Glutamatergic neuron (in vitro differentiated cells): ENCODE measurements at places on chromosomes 1 and 21.
A peak's percentile ranks its signal among the peaks of the same experiment; 100 is the strongest.

GRCh38 chr1:207981976-207982375, 71.1 kb upstream of the CD34 start:
- peak; percentile 52 for DNase-seq

GRCh38 chr1:211546543-211546942, 32.4 kb downstream of the SLC30A1 start:
- no peak for DNase-seq

DNA sequence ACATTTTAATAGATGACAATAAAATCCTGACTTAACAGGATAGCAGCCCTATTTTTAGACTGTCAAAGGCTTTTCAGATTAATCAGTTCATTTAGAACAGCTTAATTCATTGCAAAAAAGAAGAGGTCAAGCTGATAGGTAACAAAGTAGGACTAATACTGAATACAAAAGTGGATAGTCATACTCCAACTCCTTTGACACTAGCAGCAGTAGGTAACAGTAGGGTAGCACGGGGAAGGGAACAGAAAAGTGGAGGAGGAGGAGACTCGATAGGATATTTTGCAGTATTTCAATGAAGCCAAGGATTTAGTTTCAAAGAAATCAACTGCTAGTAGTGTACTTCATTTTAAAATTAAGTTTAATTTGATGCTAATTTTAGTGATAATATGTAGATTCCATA, 51.1 kb downstream of the USP1 start:
- DNase-seq, result no peak

DNA sequence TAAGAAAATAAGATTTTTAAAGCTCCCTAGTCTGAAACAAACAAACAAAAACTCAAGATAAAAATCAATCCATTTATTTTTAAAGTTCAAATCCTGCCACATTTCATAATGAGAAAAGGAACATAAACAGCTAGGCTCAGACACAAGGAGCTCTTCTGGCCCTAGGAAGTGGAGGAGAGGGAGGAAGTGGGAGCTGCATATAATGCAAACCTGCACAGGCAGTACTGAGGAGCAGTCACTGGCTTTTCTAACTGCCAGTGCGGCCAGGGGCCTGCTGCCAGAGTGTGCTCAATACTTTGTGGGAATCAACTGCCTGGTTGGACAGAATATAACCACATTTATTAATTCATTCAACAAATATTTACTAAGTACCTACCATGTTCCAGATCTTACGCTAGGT, 139.8 kb upstream of the SPATA6 start:
- peak; percentile 14 for DNase-seq

- no peak for DNase-seq
Measured at GRCh38 chr1:31215065-31215570, 24.6 kb downstream of the NKAIN1 start.

DNA sequence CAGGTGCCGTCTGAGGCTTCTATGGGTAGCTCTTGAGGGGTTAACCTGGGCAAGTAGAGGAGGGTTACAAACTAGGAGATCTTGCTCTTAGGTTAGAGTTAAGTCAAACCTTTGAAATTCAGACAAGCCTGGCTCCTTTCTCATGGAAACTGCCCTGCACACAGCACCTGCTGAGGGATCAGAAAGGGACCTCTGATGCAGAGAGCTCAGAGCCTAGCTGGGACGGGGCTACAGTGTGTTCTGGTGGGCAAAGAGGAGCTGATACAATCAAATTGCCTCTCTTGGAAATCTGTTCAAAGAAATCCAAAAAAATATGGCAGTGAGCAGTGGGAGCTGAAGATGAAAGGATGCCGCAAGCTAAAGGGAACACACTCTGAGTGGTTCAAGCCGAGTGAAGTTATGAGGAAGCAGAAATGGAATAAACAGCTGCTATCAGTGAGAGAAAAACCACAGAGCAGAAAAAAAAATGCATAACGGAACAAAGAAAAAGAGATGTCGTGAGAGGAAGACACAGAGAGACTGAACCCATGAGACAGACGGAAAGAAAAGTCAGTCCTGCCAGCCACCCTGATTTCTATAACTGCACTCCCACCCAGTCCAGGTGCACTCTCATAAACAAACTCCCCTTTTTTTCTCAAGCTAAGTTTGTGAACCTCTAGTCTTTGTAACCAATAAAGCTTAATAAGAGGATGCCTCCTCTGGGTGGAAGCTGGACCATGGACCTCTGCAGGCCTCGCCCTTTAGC, 26.6 kb downstream of the PAFAH2 start:
- DNase-seq, result no peak

DNA sequence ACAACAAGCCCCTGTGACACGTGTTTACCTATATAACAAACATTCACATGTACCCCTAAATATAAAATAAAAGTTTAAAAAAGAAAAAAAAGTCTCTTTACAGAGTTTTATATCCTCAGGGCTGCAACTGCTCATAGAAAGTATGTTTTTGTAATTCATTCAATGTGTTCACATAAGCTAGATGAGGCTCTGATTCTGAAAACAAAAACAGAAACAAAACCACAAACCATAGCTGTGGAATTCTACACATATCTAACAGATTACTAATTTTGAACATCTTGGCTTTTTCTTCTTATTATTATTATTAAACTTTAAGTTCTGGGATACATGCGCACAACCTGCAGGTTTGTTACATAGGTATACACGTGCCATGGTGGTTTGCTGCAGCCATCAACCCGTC, 579.6 kb upstream of the ZRANB2 start:
- DNase-seq, result no peak

- DNase-seq, result no peak
Measured at GRCh38 chr1:162709870-162710269, 77.6 kb downstream of the DDR2 start.

DNA sequence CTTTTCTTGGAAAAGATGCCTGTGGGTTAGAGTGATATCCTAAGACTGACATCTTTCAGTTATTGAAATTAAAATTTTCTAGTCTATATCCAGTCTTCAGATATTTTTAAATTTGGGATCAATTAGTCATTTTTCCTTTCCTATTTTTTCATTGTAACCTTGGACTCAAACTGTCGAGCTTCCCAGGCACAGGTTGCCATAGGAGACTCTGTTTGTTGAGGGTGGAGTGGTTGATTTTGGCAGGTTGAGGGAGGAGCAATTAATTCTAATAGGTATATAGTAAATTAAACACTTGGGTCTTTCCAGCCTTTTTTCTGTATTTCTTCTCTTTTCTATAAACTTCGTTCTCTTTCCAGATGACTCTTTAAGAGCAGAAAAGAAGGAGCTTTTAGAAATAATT, 326.8 kb downstream of the ASTN1 start:
- no peak for DNase-seq

DNA sequence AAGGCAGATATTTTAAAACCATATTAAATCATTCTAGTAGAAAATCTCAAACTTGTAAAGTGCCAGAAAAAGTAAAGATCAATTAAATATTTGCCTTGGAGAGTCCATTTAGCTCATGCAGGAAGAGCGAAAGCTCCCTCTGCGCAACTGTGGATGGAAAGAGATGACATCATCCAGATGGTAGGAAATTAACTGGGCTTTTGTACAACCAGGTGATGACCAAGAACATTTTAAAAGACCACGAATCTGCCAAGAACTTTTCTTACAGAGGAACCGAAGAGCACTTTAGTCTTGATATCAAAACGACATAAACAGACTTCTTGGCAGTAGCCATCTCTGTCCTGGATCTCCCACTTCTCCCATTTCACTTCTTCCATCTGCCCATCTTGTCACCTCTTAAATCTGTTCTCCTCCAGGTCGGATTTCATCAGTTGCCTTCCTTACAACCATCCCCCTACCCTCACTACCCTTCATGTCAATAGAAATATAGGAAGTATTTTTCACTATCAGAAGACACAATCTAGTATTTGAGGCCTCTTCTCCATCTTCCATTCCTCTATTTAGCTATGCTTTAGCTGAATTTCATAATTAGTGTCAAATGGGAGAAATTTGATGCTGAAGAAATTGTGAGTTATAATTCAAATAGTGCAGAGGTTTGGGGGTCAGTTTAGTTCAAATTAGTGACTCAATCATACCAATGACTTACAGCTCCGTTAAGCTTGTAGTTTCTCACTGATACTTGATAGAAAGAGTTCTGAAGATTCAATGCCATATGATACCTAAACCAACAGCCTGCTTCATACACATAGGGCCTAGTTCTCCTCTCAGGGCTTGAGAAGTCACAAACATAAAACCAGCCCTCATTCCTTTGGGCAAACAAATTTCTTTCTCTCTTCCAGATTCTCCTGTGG, 22.0 kb upstream of the DNASE2B start:
- no peak for DNase-seq

DNA sequence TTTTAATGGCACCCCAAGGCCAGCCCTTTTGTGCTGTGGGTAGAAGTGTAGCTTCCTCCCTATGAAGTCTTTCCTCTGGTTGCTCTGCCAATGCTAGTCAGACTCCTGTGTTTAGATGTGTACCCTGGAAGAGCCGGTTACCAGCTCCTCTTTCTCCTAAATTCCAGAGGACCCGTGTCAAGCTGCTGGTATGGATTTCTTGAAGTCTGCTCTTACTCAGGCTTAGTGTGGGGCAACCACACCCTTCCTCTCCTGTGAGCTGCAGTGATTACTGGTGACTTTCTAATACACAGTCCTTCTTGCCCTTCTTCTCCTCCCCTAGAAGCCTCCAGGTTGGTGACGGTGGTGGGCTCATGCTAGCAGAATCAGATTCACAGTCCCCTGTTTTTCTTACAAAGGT, 74.1 kb upstream of the AKT3 start:
- no peak for DNase-seq

DNA sequence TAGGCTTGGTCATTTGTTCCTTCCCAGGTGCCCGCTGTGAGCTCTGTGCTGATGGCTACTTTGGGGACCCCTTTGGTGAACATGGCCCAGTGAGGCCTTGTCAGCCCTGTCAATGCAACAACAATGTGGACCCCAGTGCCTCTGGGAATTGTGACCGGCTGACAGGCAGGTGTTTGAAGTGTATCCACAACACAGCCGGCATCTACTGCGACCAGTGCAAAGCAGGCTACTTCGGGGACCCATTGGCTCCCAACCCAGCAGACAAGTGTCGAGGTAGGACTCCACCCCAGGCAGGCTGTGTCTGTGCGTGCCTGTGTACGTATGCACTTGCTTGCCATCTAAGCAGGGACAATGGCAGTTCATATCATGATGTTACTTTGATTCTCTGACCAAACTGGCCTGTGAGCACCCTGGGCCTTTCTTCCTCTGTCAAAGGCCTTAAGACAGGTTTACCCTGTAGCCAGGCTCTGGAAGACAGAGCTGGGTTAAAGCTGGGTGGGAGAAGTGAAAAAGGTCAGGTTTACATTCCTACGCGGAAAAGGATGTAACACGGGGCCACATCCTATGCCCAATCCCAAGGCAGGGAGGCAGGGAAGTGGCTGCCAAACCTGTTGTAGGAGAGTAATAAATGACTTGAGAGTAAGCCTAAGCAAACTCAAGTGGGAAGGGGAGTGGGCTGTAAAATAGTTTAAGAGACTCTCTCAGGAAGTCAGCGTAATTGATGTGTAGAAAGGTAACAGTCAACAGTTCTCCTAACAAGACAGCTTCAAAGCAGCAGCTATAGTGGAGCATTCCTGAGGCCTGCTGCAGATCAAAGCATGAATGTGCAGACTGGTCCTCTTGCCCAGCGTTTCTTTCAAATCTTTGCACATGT, 42.5 kb downstream of the LAMC2 start:
- DNase-seq, result no peak

DNA sequence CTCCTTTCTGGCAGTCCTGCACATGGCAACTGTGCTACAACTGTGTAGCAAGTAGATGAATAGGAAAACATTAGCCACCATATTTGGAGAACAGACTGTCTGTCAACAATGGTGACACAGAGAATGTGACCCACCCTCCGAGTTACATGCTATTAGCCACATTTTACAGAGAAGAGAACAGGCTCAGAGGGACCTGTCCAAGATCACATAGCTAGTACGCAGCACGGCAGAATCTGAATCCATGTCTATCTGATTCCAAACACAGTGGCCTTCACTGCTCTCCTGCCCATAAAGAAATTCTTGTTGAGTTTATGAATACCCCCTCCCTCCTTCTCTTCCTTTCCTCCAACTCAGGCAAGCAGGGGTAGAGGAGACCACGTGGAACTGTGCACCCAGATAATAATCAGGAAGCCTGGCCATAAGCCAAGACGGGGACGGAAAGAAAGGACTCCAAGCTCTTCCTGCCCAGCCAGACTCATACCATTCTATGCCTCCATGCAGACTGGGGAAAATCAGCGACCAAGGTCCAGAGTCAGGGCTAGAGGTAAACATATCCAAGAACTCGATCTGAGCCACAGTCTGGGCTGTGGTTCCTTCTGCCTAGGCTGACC, 78.8 kb downstream of the TRABD2B start:
- DNase-seq, result no peak

- DNase-seq, result no peak
Measured at GRCh38 chr1:211951856-211952255, 83.5 kb downstream of the INTS7 start.

DNA sequence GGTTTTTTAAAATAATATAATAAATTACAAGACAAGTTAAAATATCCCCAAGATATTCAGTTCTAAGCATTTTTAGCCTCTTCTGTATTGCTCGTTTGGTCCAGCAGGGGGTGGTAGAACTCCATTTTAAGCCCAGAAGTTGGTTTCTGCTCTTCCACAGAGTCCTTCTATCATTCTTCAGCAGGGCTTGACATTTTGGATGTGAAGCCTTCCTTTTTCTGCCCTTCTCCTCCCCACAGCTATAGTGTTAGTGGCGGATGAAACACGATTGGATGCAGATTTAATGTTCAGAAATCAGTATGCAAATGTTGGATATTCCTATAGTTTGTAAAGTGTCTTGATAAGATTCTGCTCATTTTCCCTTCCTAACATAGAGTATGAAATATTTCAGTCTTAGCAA, 1.4 kb downstream of the NCAM2 start:
- peak; percentile 62 for DNase-seq

DNA sequence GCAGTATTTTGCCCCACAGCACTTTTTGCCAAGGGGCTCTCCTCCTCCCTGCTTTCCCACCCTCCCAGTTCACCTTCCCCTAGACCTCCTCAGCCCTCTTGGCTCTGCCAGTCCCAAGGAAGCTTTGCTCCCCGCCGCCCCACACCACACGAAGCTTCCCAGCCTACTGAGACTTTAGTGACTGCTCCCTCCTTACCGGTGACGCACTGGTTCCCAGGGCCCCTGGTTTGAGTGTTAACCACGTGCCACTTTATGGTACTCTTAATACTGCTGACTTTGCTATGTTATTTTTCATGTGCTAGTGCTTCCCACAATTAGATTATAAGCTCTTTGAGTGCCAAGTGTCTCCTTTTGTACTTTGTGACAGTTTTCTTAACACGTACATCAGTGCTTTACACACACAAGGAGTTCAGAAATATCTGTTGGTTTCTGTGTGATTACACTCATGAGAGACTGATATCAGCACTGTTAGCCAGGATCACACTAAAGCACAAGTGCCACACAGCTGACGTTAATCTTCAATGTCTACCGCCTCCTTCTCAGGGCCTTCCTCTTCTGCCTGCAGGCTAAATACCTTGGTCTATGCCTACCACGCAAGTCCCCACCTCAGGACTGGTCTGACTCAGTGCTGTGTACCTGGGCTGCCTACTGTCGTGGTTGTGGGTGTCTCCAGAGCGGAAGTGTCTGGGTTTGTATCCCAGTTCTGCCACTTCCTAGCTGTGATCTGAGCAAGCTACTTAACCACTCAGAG, 61.0 kb downstream of the DNTTIP2 start:
- no peak for DNase-seq

- DNase-seq, result no peak
Measured at GRCh38 chr1:168913711-168914463, 184.9 kb upstream of the DPT start.
